Kidney glomerular epithelial cell (primary cell): ENCODE measurements at places on chromosomes 6 and 20.
A peak's percentile ranks its signal among the peaks of the same experiment; 100 is the strongest.

DNA sequence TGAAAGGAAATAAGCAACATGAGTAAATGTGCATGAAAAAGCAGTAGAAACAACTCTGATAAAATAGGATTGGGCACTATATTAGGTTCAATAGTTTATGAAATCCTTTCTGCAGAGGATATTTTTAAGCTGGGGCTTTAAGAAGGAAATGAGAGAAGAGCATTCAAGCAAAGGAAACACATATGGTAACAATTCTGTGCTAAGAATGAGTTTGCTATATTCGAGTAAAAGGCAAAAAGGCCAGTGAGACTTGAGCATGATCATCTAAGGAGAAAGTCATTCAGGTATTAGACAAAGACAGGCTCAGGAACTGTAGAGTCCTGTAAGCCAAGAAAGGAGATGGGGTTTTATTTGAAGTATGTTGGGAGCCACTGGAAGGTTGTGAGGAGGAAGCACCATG, 387.1 kb upstream of the FLRT3 start:
- DNase-seq: no peak

GRCh38 chr20:58623579-58624473, 27.3 kb upstream of the STX16 start:
- peak; percentile 91 for DNase-seq

- no peak for DNase-seq
Measured at GRCh38 chr6:142323377-142323776, 21.6 kb downstream of the ADGRG6 start.

GRCh38 chr20:61307686-61308476, 55.8 kb downstream of the CDH4 start:
- DNase-seq: no peak

- no peak for DNase-seq
Measured at GRCh38 chr20:3909952-3910366, 20.8 kb downstream of the PANK2 start.

DNA sequence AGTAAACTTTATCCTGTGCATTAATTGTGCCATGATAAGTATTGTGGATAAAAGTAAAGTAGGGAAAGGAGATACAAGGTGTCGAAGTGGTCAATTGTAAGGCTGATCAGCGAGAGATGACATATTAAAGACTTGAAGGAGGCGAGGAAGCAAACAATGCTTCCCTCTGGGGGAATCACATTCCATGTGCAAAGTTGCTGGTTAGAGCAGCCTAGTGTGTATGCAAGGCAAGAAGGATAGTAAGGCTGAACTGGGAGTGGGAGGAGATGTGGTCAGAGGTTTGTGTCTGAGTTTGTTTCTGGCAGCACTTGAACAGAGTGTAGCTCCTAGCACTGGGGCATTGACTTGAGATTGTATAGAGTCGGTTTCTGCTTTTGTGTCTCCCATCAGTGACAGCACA, 122.9 kb downstream of the SLC35F1 start:
- DNase-seq: no peak

DNA sequence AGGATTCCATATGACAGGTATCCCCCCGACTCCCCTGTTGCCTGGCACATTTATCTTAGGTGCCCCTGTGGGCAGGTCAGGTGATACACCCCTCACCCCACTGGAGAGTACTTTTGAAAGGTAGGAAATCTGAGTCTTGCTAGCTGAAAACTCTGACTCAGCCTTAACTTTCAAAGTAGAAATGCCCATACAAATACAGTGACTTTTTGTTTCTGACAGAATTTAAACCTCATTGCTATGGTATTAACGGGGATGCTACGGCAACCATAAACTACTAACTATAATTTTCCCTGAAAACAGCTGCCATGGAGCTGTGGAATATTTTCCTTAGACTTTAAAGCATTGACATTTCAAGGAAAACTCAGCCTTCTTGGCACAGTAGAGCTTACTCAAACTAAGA, 536.0 kb downstream of the RFPL4B start:
- no peak for DNase-seq

GRCh38 chr20:20253744-20254330, 114.1 kb upstream of the INSM1 start:
- no peak for DNase-seq

- no peak for DNase-seq
Measured at GRCh38 chr6:169233832-169234231, 19.8 kb downstream of the THBS2 start.

- DNase-seq: no peak
Measured at GRCh38 chr6:119739769-119740168, 390.2 kb upstream of the MAN1A1 start.

DNA sequence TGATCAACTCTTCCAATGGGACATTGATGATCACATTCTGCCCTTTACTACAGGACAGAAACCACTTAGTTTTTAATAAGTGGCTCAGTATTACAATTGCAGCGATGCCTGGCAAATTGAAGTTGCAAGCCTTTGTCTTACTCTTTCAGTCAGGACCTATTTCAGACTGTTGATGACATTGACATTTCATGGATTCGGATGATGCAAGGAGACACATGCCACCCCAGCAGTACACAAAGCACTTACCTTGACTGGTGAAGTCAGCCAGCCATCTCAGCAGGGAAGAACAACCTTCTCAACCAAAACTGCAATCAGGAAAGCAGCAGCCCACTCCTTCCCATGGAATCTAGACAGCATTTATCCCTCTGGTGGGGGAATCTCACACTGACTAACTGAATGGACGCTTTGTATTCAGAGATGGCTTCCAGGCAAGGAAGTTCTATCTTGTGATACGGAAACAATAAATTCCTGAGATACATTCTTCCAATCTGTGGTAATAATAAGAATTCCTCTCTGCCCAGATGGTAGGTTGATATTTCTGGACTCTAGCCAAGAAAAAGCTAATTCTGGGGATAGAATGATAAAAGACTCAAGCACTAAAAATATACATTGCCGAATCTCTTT, 24.8 kb downstream of the NFYA start:
- DNase-seq: peak; percentile 45

- DNase-seq: no peak
Measured at GRCh38 chr6:43516367-43516696, 394 bp downstream of the YIPF3 start.

DNA sequence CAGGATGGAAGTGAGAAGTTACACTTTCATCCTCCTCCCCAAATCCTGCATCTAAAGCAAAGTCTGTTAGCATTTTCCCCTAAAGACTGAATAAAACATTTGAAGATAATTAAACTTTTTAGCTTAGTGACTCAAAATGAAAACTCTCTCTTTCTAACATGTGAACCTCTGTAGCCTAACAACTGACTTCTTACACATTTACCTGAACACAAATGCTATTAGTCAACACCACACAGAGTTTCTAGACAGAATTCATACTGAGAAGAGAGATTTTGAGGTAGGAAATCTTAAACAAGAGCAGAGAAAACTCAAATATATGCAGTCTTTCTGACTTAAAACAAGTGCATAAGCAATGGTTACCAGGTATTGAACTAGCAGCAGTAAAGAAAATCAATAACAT, 149.9 kb upstream of the SMLR1 start:
- DNase-seq: no peak

GRCh38 chr6:109853426-109853825, 124.7 kb upstream of the GPR6 start:
- DNase-seq: no peak

GRCh38 chr20:20017001-20017843, at the start of gene NAA20:
Gene NAA20 (plus strand): TSS chr20:20017362. CDS start chr20:20017397, 35 bp downstream.
- peak; percentile 85 for DNase-seq
